ENCODE measurements at places on chromosomes 7 and 10.
A peak's percentile ranks its signal among the peaks of the same experiment; 100 is the strongest.

DNA sequence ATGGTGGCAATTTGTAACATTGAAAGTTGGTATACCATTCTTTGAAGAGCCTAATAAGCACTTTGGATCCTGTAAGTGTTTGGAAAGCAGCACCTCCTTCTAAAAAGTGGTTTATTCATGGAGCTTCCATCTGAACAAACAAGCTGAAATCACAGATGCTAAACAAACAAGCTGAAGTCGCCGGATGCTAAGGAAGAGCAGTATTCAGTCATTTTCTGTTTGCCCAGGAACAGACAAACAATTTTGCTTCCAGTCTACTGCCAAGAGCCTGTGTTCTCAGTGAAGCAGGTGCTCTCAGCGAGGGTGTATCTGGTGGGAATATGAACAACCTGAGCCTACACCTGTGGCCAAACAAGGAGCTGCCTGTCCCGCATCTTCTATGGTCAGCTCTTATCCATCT, 6.3 kb downstream of the COL28A1 start:
- DNase-seq, result no peak

GRCh38 chr7:23965296-23965695, 255.3 kb downstream of the STK31 start:
- DNase-seq, result no peak

GRCh38 chr7:73899731-73900142, 38.8 kb downstream of the TMEM270 start:
- DNase-seq, result no peak

DNA sequence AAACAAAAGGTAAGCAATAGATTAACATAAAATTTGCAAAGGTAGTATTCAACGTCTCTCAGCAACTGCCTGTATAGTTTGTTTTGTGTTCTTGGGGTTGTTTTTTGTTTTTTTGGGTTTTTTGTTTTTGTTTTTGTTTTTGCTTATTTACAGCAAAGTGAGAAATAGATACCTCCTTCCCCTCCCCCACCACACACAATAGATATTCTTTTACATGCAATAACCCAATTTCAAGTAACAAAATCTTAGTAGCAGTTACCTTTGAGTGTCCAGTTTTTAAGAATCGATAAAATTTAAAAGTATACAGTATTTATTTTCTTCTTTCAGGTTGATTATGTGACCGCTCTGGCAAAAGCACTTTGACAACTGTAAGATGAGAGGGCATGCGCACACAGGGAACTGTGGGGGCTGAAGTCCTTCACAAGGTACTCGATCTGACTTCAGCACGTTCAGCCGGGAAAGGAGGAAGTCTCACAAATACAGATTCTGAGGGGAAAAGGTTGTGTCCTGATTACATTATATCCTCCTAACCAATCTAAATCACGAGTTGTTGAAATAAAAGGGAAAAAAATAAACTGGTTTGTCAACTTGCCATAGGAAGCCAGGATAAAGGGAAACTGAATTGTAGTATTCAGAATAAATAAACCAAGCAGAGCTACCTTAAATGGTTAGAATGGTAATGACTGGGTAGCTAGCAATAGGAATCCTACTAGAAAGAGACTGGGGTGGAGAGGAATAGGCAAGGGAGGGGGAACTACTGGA, 47.8 kb downstream of the CPEB3 start:
- DNase-seq, result peak; percentile 56

DNA sequence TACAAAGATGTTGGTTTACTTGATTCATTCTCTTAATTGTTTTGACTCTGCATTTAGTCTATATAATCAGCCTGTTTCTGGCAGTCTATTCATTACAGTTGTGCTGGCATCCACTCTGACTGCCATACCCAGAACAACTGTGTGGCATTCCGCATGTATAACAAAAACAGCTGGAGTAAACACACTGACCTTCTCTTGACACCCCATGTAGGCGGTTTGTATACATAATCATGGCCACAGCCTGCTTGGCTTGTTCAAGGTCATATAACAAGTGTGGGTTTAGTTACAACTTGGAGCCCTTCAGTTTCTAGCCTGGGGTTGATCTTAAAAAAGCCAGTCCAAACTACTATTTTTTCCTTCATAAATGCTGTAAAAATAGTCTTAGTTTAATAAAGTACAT, 70.9 kb downstream of the MBL2 start:
- DNase-seq, result no peak

DNA sequence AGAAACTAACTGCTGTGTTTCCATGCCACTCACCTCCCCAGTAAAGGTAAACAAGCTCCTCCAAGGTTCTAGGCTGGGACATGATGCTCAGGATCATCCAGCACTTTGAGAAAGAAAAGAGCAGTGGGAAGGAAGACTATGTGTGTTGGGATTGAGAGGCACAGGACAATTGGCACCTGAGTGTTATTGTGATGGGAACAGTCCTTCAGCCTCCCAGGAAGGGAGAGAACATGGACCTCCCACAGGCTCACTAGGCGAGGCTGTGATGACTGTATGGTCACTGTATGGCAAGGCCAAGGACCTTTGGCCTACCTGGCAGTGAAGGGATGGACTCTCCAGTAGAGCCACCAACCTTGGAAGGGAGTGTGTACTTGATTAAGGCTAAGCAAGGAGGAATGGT, 123.2 kb upstream of the UNC5B start:
- no peak for DNase-seq

DNA sequence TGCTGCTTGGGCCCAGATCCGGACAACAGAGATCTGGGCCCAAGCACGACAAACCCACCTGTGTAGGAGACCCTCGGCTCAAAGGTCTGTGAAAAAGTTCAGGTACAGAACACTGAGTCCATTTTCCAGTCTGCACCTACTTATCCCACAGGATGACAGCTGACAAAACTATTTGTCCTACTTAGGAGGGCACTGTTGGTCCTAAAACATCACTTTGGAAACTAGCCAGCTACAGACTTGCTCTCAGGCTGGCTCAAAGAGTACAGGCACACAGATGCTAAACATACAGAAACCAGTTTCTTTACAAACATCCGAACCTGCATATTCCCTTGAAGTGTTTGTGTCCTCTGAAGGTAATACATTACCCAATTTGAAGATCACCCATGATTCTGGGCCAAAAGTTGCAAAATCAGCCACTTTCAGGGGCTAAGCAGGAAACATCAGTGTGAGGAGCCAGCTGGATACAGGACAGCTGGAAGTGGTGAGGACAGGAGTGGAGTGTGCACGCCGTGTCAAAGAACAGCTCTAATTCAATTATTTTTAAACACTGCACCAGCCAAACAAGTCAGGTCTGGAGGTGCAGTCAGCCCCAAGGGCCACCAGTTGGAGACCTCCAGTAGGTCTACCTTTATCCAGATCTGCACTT, 88.5 kb downstream of the NOC3L start:
- no peak for DNase-seq

- no peak for DNase-seq
These were observed 23.5 kb downstream of the ZNF25 start for GRCh38 chr10:37952926-37953325.

DNA sequence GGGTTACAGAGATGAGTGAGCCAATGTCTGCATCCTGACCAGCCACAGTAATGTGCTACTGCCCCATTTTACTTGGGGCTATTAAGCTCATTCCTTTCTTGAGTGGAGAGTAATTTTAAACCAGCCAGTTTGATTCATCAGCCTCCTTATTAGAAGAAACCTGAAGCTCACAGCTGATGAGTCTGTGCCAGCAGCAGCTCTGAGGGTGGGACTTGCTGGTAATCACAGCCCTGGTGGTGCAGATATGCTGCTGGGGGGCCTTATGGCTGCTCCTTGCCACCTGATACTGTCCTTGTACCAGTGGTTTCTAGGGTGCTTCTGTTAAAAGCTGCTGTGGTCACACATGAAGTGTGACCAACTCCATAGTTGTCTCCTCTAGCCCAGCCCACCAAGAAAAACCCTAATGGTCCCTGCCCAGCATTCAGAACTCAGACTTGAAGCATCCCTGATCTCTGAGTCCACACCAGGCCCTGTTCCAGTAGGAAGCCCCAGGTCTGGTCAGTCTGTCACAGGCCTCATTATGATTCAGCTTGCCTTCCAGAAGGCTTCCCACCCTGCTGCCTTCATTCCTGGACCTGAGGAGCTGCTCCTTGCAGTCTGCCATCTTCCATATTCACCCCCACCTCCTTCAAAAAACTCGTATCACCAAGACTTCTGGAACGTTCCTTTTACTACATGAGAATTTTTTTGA, 28.9 kb upstream of the RBM20 start:
- no peak for DNase-seq

GRCh38 chr10:102660888-102661657, 16.8 kb downstream of the TRIM8 start:
- peak; percentile 57 for DNase-seq

DNA sequence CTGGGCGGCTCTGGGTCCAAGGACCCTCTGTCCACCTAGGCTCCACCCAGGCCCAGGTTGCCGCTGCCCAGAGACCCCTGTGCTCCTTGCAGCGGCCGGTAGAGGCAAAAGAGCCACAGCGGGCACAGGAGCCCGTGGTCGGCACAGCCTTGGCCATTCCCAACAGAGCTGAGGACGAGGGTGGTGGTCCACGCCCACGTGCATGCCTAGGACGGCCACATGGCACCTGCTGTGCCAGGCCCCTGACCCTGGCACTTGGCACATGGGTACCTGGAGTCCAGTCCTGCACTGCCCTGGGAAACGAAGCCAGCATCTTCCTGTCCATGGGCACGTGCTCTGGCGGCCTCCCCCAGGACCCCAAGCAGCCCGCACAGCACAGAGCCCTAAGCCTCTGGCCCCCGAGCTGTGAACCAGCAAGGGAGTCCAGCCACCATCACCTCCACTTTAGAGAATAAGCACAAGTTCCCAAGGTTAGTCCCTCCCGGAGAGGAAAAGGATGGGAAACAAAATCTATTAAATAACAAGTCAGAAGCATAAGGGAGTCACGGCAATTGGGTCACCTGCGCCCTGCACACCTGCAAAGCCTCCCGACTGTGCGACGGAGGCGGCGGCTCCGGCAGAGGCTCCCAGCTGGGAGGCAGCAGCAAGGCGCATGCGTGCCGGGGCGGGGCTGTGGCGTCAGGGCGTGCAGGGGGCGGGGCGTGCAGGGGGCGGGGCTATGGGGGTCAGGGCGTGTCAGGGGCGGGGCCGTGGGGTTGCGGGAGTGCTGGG, 59.1 kb downstream of the STK32C start:
- peak; percentile 54 for DNase-seq

GRCh38 chr7:25775570-25775969, 376.4 kb upstream of the NFE2L3 start:
- no peak for DNase-seq

GRCh38 chr10:100014071-100014762, 4.5 kb upstream of the DNMBP start:
- DNase-seq, result no peak

- no peak for DNase-seq
These were observed 352.1 kb downstream of the PARD3 start for GRCh38 chr10:34462993-34463392.

DNA sequence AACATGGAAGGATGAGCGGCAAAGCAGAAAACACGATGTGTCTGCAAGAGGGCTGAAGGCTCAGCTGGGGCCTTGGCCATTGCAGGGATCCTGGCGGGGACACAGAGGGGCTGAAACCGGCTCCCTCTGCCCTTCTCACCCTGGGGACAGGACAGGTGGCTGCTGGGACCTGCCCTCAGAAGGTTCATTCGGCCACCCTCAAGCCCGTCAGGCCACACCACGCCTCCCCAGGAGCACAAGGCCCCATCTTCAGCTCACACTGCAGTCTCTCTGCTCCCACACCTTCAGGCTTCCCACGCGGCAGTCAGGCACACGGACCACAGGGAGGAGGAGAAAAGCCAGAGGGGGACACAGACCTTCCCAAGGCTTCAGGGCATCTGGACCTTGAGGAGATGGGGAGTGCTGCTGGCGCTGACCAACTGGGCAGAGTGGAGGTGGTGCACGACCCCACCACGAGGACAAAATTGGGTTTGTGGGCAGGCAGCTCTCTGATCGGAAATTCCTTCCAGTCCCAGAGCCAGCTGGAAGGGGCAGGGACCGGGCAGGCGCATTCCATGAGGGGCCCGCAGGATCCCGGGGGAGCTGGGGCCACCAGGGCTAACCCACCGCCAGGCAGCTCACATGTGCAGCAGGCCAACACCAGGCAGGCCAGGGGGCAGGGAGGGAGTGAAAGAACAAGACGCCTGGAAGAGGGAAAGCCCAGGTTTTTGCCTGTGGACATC, 104.0 kb downstream of the MAD1L1 start:
- no peak for DNase-seq

DNA sequence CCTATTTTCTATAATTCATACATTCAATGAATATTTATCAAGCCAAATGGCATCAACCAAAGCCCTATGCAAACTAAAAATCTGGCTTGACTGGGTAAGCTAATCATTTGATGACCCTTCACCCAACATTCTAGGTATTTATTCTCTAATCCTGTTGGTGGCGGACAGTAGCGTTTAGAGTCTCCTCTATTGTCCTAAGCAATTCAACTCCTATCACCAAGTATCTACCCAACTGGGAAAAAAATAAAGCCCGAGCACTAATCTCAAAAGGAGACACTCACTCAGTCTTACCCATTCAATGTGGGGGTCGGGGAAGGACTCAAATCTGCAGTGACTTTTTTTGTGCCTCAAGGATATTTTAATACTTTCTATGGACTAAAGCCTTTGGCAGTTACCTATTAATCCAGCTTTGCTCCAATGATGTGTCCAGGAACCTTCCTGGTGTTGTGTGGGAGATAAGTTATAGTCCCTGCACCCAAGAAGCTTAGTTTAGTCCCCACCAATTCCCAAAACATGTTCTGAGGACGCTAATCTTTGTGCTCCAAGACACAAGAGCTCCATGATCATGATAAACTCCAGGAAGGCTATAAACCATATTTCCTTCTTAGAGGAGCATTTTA, 30.6 kb downstream of the DNMBP start:
- DNase-seq, result no peak

DNA sequence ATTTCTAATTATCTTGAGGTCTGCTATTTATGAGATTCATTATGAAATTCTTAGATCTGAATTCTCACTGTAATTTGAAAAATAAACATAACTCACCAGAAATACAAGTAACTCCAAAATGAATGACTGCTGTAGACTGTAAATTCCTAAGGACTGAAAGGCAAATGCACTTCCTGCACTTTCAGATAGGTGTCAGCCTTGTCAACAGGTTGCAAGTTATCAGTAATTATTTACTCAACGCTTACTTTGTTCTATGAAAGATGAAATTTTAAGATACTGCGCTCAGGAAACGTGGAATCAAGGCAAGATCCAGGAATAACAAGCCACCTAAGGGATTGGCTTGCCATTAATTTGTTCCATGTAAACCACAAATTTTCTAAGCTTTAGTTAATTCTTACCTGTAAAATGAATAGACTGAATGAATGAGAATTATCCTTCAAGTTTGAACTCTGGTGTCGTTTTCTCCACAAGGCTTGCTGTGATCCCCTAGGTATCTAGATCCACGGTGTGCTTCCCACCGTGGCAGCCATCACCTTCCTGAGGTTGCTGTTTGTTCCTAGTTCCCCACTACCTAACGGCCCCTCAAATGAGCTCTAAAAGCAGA, 12.6 kb downstream of the DHX32 start:
- peak; percentile 18 for DNase-seq

All from activated naive CD4-positive, alpha-beta T cell treated with anti-CD3 and anti-CD28 coated beads, Interleukin-2, amount 50 U/mL, for 16 hours (primary cell).